Left kidney (tissue), 8 donors: ENCODE measurements at places on chromosomes 6 and 20. TPM values are rescaled to one million over a fixed set of nuclear protein-coding genes. Genes with fewer than 3 reads are reported as not detected.

GRCh38 chr20:53133125-53133524 lies 161.0 kb downstream of the TSHZ2 start:
- no peak for DNase-seq

GRCh38 chr6:157271441-157271840 lies 51.9 kb downstream of the TMEM242 start:
- DNase-seq, result no peak

GRCh38 chr6:157845493-157846259 lies 22.6 kb downstream of the SNX9 start:
- no peak for DNase-seq

DNA sequence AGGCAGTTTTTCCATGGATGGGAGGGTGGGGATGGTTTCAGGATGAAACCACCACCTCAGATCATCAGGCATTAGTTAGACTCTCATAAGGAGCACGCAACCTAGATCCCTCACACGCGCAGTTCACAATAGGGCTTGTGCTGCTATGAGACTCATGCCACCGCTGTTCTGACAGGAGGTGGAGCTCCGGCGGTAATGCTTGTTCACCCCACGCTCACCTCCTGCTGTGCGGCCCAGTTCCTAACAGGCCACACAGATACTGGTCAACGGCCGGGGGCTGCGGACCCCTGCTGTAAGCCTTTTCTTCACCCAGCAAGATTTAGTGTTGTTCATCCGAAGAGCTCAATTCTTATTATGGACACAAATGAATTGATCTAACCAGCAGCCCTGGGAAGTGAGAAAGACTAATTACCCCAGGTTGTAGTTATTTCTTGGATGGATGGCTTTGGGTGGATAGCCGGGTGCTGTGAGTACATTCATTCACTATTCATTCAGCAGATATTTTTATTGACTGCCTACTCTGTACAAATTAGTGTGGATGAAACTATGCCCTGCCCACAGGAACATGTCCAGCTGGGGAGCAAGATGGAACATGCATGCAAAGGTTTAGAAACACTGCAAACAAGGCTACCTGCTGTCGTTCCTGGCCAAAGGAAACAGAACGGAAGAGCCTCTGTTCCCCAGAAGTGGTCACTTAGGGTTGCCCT lies 57.2 kb downstream of the RIOK1 start:
- DNase-seq, result no peak

GRCh38 chr6:64712606-64713005 lies 994.4 kb downstream of the EYS start:
- DNase-seq, result no peak

The CALHM4 gene
- 1.4 TPM for polyA plus RNA-seq

DNA sequence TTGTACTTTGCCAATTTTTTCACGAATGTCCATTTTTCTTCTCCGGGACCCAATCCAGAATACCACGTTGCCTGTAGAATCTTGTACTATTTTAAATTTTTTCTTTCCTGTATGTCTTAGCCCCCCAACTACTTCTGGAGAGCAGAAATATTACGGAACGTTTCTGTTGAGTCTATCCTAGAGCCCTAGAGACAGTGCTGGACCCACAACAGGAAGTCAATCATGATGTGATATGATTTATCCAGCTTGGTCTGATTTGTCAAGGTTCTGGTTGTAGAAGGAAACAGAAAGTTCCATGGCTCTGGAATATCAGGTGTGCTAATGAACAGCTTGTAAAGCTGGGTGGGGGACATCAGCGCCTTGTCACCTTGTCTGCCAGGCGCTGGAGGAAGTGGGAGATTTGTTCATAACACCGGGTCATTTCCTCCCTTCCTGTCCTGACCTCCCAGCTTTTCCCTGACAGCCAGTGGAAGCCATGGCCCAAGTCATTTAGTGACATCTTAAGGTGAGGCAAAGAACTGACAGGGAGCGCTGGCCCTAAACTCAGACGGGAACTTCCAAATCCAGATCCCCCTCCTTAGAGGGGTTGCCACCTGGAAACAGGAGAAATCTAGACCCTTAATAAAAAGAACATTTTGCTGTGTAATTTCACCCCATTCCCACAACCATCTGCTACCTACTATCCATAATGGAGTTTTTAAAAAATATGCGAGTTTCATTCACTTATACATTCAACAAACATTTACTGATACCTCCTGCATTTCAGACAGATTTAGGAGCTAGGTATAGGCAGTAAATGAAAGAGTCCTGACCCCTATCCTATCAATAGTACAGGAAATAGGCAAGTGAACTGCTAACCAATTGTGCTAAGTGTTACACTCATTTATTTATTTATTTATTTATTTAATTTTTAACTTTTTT lies 130.5 kb downstream of the ZFP64 start:
- DNase-seq, result peak; percentile 56

DNA sequence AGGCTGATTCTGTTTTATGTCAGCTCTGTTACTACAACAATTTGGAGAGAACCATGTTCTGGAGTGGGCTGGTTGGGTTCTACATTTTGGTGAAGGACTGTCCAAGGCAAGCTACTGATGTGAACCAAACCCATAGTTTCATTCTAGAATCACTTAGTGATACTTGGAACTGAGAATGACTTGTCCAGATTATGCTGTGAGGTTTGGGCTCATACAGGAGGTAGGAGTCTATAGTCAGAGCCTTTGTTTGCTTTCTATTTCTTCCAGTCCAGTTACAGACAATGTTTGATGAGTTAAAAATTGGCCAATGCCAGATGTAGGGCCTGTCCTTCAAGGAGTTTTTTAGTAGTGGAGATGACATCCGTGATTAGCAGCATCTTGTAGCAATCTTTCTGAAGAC lies 97.9 kb downstream of the LRRC1 start:
- DNase-seq, result no peak

The SNX5 gene
- 273 TPM for polyA plus RNA-seq

The XPO5 gene
- polyA plus RNA-seq, result 68.7 TPM

- peak; percentile 20 for DNase-seq
These were observed 81.2 kb downstream of the UNC5CL start for GRCh38 chr6:40957616-40958492.

- peak; percentile 64 for DNase-seq
These were observed 25.5 kb upstream of the KCNK16 start for GRCh38 chr6:39347906-39348585.

The DEFB121 gene
- not detected for polyA plus RNA-seq

- peak; percentile 34 for DNase-seq
These were observed 491.3 kb downstream of the MAFB start for GRCh38 chr20:40197691-40198090.
